Right kidney (tissue), 9 donors: ENCODE measurements at places on chromosomes 7 and 10.

- no peak for DNase-seq
Observed at GRCh38 chr10:122543676-122544445, 16.7 kb upstream of the DMBT1 start.

DNA sequence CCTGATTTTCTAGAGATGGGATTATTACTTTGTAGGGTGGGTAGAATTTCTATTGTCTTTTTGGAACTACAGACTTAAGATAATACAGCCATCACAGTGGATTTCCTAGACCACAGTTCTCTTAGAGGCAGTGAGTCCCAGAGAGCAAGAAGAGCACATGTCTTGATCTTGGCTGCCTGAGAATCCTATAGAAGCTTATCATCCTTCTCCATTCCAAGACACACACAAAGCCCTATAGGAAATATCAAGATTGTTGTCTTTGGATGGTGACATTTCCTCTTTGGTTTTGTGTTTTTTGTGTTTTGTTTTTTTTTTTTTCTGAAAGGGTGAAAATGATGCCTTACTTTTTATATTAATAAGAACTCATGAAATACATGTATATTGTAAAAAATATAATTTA, 143.1 kb downstream of the AHR start:
- no peak for DNase-seq

- DNase-seq = no peak
Observed at GRCh38 chr10:266974-267425, 131.7 kb downstream of the ZMYND11 start.

DNA sequence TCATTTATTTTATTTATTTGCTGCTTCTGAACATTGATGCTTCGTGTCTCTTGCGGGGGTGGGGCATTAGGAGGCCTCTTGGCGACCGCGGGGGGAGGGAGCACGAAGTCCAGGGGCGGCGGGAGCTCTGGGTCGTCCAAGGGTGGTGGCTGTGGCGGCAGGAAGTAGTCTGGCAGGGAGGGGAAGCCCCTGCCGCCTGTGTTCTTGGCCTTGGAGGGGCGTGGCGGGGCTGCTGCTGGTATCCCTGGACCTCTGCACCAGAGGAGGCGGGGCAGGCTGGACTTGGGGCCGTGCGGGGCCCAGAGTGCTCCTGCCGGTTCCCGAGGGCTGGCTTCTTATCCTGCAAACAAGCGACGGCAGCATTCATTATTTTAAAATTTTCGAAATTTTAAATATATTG, 70.5 kb upstream of the ABI1 start:
- DNase-seq = no peak

DNA sequence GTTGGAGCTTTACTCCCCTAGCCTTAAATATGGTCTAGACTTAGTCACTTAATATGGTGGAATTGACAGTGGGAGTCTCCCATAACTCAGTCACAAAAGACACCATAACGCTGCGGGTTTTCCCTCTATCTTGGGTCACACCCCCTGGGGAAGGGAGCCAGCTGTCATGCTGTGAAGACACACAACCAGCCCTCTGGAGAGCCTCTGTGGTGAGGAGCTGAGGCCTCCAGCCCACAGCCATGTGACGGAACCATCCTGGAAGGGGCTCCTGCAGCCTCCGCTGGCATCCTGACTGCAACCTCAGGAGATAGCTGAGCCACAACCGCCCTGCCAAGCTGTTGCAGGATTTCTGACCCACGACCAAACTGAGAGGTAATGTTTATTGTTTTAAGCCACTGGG, 37.9 kb downstream of the PAXIP1 start:
- DNase-seq = no peak

GRCh38 chr7:112985377-112985987, 101.1 kb downstream of the GPR85 start:
- no peak for DNase-seq

GRCh38 chr7:14271441-14271840, 282.0 kb upstream of the ETV1 start:
- no peak for DNase-seq

GRCh38 chr7:151409667-151410404, at the start of gene WDR86:
Gene WDR86 (minus strand): TSS chr7:151410038. CDS start chr7:151409589, 449 bp downstream.
- peak; percentile 79 for DNase-seq

DNA sequence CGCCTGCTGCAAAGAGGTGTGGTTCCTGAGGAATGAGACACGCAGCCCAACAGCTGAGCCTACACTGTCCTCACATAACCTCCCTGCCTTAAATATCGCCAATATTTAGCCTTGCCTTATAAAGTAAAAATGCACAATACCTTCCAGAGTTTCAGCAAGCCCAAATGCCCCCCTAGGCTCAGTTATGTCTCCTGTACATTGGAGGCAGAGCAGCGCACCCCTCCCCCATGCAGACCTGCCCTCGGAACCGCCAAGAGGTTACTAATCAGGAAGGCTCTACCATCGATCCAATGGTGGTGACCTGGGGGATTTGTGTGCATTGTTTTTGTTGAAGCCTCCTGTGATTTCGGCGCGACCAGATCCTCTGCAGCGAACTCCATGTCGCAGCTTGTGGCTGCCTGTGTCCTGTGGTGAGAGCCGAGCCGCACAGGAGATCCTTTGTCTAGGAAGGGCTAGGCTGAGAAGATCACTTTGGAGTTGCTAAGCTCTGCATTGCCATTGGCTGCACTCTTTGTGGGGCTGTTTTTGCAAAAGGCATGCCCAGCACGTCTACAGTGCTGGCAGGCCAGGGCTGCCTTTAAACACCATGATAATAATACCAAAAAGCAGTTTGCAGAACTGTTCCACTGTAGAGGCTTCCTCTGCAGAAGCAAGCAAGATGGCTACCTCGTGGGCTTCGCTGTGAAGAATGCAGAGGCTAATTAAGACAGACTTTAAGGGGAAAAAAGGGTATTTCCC, 40.1 kb downstream of the TET1 start:
- peak; percentile 89 for DNase-seq

DNA sequence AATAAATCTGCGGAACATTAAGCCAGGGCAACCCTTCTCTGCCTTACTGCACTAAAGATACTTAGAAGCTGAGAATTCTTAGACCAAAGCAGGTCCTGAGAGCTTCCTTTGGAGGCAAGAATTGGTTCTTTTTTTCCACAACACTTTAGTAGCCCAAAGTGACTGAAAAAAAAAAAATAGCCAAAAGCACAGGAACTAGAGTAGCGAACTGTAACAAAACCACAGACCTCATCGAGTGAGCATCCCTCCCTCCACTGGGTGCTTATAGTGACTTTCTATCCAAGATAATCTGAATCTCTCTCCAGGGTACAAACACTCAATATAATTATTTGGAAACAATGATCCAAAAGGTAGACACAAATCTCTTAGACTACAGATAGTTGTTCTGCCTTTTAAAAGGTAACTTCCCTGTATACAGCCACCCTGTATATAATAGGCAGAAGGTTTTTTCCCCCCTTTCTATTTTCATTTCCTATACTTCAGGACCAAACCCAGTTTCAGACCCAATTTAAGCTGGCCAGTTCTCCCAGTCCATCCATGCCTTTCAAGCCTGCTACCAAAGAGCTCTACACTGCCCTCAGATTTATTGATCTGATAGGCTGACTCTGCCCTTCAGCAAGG, 31.6 kb upstream of the KCNIP2 start:
- no peak for DNase-seq

DNA sequence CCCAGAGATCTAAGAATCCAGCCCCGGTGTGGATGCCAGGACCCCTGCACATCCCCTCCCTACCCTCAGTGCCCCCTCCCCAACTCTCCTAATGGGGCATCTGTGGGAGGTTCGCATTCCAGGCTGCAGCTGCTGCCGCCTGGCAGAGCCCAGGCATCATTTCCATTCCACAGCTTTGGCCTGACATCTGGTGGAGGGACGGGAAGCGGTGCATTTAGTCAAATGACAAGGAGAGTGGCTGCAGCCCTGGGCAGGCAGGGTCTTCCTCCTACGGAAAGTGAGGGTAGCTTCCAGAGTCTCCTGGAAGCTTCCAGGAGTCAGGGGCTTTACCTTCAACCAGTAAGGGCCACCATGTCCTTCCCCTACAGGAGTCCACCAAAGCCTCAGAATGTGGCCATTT, 30.8 kb downstream of the PRLHR start:
- DNase-seq = peak; percentile 38

DNA sequence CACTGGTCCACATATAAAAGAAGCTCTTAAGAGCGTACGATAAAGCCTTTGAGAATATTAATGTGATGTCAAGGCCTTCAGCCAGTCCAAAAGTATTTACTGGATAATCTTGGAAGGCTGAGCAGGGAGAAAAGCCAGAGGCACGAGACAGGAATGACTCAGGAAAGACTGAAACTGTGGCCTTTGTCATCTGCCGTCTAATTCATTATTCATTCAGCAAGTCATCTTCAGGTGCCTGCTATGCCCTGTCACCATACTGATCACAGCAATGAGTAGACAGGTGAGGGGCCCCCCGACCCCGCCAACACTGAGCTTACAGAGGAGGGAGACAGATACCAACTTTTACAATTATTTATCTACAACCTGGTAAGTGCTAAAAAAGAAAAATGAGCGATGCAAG, 78.9 kb downstream of the VOPP1 start:
- DNase-seq = no peak

GRCh38 chr7:85471740-85472139, 284.9 kb upstream of the SEMA3D start:
- no peak for DNase-seq

- DNase-seq = no peak
Observed at GRCh38 chr7:99780588-99780987, 3.4 kb downstream of the CYP3A4 start.

GRCh38 chr7:112362053-112362650, 88.1 kb upstream of the IFRD1 start:
- DNase-seq = no peak

DNA sequence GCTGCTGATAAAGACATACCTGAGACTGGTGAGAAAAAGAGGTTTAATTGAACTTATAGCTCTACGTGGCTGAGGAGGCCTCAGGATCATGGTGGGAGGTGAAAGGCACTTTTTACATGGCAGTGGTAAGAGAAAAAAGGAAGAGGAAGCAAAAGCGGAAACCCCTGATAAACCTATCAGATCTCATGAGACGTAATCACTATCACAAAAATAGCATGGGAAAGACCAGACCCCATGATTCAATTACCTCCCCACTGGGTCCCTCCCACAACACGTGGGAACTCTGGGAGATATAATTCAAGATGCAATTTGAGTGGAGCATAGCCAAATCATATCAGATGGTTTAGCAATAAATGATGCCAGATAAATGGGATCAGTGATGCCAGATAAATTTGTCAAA, 892.0 kb upstream of the CELF2 start:
- DNase-seq = no peak

- peak; percentile 54 for DNase-seq
Observed at GRCh38 chr7:22589641-22590201, 89.7 kb upstream of the STEAP1B start.

DNA sequence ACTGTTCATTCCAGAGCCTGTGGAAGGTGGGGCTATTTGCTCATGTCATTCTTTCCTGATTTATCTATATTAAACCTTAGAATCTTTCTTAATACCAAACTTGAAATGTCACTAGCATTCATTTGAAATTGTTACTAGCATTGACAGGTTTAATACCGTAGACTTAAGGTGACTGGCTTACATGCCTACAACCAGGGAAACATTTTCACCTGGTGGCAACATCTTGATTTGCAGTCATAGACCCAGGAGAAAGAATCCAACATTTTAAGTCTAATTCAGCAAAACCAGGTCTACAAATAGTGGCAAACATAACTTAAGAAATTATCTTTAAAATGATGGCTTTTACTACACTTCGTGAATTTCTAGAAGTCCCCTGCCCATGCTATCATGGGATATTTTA, 353.7 kb downstream of the HTR7 start:
- DNase-seq = no peak

GRCh38 chr7:87561702-87562101, 39.0 kb downstream of the ABCB1 start:
- DNase-seq = no peak

GRCh38 chr7:45726883-45727282, 146.0 kb downstream of the CCDC201 start:
- no peak for DNase-seq

DNA sequence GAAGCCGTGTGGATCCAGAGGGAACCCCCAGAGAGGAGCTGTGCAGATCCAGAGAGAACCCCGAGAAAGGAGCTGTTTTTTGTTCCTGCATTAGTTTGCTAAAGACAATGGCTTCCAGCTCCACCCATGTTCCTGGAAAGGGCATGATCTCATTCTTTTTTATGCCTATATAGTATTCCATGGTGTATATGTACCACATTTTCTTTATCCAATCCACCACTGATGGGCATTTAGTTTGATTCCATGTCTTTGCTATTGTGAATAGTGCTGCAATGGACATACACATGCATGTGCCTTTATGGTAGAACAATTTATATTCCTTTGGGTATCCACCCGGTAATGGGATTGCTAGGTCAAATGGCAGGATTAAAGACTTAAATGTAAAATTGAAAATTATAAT, 95.4 kb upstream of the RHEB start:
- no peak for DNase-seq

DNA sequence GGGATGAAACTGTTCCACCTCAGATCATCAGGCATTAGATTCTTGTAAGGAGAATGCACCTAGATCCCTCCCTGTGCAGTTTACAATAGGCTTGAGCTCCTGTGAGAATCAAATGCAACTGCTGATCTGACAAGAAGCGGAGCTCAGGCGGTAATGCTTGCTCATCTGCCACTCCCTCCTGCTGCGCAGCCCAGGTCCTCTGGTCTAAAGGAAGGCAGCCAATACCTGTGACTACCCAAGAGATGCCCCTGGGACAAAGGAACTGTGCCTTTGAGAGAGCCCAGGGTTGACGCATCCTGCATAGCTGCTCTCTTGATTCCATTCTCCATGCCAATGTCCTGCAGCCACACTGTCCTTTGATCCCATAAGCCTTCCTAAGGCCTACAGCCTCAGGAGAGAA, 73.1 kb downstream of the ADCYAP1R1 start:
- DNase-seq = no peak

DNA sequence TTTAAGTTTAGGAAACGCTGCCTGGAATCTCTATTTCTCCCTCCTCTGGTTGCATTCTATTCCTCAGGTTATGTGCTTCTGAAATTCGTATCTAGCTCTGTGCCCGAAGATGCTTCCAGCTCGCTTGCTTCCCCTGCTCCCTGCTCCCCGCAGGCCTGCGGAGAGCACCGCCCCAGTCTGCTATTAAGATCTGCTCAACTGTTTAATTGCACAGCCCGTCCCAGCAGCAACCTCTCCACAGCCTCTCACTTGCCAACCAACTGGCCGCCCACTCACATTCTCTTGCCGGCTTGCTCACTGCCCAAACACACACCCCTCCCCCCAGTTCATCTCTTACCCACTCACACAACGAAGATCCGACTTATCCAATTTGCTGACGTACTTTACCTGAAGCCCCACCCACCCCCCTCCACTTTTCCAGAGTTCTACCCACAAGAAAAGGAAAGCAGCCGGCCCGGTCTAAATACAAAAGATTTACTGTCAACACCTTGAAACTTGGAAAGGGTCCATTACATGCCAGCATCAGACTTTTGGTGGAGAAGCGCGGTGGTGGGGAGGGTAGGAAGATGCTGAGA, 167.3 kb upstream of the KLF14 start:
- no peak for DNase-seq
